Foreskin keratinocyte (primary cell): ENCODE measurements at places on chromosomes 16 and 17. TPM values are rescaled to one million over a fixed set of nuclear protein-coding genes. Genes with fewer than 3 reads are reported as not detected.

- no peak for DNase-seq
Observed at GRCh38 chr17:31882571-31882970, 18.9 kb downstream of the UTP6 start.

GRCh38 chr16:57577691-57578224 lies 35.3 kb downstream of the ADGRG5 start:
- DNase-seq = no peak

DNA sequence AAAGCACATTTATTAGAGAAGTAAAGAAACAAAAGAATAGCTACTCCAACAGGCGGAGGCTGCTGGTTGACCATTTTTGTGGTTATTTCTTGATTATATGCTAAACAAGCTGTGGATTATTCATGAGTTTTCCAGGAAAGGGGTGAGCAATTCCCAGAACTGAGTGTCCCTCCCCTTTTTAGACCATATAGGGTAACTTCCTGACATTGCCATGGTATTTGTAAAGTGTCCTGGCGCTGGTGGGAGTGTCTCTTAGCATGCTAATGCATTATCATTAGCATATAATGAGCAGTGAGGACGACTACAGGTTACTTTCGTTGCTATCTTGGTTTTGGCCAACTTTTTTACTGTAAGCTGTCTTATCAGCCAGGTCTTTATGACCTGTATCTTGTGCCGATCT lies 12.2 kb upstream of the HS3ST4 start:
- no peak for DNase-seq

DNA sequence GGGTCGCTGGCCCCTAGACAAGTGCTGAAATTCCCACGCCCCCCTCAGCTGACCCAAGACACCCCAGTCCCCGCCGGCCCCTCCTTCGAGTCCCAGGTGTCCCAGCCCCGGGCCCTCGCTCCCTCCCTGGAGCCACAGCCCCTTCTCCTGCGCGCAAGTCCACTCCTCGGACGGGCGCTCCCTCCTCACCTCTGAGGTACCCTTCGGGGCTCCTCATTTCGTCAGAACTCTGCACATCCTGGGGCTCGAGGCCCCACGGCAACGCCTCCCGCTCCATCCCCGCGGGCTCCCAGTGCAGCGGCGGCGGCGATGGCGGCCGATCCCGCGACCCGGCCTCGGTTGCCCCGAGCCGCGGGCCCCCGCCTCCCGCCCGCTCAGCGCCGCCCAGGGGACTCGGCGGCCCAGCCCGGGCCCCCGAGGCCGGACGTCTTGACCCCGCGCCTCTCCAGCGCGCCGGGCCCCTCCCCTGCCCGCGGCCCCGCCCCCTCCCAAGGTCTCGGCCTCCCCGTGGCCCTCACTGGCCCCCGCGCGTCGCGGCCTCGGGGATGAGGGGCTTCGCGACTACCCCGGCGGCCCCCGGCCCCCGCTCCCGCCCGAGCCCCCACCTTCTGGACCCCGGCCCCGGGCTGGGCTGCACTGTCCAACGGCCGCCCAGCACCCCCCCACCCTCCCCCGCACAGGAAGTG lies at the start of gene ZNF768:
TSS of gene ZNF768 (minus strand) at position 430 of the 686 bp plus-strand sequence. CDS start at position 277, 153 bp downstream.
- no peak for DNase-seq

DNA sequence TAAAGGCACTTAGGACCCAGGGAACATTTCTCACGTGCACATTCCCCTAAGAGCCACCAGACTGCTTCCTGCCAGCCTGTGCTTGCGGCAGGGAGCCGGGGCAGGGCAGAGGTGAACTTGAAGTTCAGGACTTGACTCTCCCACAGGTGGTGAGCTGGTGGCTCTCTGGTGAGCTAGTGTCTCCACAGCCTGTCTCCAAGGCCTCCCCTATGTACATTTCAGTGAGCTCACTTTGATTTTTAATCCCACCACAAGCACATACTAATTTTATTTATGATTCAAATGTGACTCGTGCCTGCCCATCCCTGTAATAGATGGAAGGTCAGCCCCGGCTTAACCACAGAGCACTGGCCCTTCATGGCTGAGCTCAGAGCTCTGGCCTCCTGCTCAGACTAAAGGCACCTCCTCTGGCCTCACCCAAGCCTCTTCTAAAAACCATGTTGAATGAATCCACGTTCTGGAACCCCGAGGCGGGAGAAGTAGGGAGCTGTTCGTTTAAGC lies 9.2 kb downstream of the SNN start:
- no peak for DNase-seq

- DNase-seq = no peak
Observed at GRCh38 chr16:48047720-48048119, 108.1 kb downstream of the ABCC12 start.

DNA sequence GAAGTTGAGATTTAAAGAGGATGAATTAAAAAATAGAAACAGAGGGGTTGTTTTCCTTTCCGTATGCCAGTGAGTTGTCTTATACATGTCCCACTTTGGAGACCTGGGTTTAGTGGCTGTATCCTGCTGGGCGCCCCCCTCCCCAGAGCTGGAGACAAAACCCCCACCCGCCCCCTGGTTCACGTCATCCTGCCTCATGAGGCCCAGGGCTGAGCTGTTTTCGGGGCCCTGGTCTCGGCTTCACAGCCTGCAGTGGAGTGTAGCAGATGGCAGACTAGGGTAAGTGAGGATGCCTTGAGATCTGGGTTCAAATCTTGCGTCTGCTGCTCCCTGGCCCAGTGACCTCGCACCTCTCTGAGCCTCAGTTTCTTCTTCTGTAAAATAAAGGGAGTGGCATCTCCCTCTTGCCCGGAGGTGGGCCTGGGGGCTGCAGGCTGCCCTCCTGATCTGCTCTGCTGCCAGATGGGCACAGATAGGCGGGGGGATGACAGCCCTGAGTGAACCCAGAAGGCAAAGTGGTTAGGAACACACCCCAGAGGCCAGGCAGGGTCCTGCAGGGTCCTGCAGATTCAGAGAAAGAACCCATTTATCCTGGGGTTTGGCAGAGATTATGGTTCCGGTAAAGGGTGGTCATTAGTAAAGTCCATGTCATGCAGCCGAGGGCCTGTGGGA lies 45.1 kb downstream of the SOCS3 start:
- no peak for DNase-seq

The KCNH4 gene
- not detected in 2 replicates for polyA plus RNA-seq

DNA sequence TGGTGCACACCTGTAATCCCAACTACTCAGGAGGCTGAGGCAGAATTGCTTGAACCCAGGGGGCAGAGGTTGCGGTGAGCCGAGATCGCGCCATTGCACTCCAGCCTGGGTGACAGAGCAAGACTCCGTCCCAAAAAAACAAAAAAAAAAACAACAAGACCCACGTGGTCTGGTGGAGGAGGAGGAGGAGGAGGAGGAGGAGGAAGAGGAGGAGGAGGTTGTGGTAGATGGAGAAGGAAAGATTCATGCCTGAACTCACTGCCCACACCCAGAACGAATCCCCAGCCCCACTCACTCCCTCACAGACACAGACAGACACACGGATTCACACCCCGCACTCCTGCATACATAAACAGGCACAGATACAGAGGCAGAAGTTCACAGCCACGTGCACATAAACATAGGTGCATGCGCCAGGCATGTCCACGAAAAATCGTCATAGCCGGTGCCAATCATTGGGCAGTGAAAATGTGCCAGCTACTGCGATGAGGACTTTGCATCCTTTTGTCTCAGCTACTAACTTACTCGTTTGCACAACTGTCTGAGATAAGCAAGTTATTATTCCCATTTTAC lies 138.5 kb downstream of the WSCD1 start:
- no peak for DNase-seq

The UNC13D gene
- polyA plus RNA-seq = 0.80 and 0.82 TPM in 2 replicates

- DNase-seq = no peak
Observed at GRCh38 chr16:8320131-8320530, 270.2 kb downstream of the TMEM114 start.

DNA sequence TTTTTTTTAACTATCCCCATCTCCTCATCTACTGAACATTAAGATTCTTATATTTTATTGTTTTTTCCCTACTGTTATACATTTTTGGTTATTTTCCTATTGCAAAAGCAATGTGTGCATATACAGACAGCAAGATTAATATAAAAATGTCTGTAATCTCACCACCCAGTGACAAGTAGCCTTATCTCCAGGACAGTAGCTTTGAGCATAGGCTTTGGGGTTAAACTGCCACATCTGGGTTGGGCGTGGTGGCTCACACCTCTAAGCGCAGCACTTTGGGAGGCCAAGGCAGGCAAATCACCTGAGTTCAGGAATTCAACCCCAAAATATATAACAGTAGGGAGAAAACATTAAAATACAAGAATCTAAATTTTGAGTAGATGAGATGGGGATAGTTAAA lies 27.4 kb upstream of the SSTR2 start:
- no peak for DNase-seq

The CDH15 gene
- polyA plus RNA-seq = 0.06 TPM in 1 of 2 replicates, not detected in the other

DNA sequence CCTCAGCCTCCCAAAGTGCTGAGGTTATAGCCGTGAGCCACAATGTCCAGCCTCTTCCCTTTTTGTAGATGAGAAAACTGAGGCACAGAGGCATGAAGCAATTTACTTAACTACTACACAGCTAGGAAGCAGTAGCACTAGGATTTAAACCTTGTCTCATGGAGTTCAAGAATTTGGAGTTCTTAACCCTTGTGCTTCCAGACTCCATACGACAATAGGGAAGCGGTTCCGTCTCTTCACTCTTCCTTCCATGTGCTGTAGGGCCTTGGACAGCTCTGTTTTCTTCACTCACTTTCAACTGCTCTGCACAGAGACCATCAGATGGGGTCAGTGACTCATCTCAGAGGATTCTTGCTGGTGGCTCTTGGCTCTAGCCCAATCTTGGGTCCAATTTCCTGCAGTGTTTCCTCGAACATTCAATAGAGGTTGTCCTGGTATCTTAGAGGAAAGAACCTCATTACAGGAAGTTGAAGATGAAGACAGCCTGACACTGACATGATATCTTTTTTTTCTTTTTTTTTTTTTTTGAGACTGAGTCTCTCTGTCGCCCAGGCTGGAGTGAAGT lies 19.3 kb downstream of the ITGAL start:
- peak; percentile 72 for DNase-seq

The IGSF6 gene
- 0.03 TPM in 1 of 2 replicates, not detected in the other for polyA plus RNA-seq

The MYH1 gene
- polyA plus RNA-seq = not detected in 2 replicates

DNA sequence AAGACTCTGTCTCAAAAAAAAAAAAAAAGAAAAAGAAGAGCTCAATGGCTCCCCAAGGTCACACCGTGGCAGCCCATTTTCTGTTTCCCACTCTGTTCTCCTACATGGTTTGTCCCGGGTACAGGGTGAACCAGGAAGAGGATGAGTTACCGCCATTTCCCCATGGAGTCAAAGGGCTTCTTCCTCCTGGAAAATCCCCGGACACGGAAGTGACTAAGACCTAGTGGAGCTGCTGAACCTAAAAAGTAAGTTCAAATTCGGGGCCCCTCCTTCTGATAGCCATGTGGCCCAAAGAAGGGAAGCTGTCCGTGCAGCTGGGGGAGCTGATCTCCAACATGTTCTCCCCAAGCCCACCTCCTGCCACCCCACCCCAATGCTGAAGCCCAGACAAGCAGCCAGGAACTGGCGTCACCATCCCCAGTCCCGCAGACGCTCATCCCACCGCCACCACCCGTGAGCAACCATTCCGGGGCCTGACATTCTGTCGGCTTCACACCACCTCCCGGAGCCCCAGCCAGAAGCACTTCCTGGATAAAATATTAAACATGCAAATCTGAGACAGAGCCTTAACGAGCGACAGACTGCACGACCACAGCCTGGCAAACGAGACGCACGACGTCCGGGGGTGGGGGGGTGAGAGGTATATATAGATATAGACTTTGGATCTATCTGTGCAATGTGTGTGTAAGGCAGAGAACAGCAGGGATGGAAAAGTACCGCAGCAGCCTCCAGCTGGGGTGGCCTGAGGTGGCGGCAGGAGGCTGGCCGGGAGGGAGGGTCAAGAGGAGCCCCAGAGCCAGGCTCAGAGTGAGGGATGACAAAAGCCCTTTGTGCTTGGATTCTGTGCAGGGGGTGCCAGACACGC lies 17.6 kb downstream of the EPOP start:
- no peak for DNase-seq

DNA sequence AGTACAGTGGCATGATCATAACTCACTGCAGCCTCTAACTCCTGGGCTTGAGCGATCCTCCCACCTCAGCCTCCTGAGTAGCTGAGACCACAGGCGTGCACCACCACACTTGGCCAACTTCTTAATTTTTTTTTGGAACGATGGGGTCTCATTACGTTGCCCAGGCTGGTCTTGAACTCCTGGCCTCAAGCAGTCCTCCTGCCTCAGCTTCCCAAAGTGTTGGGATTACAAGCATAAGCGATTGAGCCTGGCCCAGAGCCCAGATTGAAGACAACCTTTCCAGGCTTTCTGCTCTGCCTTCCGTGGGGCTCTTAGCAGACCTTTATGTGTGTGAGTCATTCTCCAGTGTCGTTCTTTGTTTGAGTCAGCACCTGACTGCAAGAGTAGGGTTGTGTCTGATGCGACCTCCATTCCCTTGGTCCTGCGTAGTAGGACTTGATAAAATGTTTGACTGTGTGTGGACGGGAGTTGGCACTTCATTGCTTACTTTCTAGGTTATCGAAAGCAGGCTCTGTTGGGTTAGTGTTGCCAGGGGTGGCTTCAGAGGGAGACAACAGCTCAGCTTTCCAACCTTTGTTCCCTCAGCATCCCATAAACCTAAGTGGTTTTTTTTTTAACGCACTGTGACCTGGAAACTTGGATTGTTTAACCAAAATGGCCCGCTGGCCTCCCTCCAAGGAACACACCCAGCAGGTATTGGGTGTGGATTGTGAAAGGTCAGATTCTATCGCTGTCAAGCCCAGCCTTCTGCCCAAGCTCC lies 26.4 kb downstream of the EEF2K start:
- peak; percentile 46 for DNase-seq

The C1QTNF1 gene
- 26.0 and 34.5 TPM in 2 replicates for polyA plus RNA-seq
